ENCODE measurements at places on chromosomes 1 and 21.

- DNase-seq, result no peak
Measured at GRCh38 chr1:165854101-165854845, 26.9 kb downstream of the UCK2 start.

GRCh38 chr1:180615493-180616290 is 16.1 kb upstream of the XPR1 start:
- no peak for DNase-seq

- DNase-seq, result no peak
Measured at GRCh38 chr1:215273838-215274516, 191.4 kb downstream of the KCNK2 start.

- no peak for DNase-seq
Measured at GRCh38 chr1:228003461-228004330, 3.1 kb upstream of the WNT3A start.

DNA sequence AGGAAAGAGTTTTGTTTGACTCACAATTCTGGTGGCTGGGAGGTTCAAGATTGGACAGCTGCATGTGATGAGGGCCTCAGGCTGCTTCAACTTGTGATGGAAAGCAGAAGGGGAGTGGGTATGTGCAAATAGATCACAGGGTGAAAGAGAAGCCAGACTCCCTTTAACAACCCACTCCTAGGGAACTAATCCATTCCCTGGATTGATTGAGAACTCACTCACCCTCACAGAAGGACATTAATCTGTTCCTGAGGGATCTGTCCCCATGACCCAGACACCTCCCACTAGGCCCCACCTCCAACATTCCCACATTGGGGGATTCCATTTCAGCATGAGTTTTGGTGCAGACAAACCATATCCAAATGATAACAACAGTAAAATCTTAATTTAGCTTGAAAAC is 25.6 kb downstream of the UBE2T start:
- DNase-seq, result no peak

DNA sequence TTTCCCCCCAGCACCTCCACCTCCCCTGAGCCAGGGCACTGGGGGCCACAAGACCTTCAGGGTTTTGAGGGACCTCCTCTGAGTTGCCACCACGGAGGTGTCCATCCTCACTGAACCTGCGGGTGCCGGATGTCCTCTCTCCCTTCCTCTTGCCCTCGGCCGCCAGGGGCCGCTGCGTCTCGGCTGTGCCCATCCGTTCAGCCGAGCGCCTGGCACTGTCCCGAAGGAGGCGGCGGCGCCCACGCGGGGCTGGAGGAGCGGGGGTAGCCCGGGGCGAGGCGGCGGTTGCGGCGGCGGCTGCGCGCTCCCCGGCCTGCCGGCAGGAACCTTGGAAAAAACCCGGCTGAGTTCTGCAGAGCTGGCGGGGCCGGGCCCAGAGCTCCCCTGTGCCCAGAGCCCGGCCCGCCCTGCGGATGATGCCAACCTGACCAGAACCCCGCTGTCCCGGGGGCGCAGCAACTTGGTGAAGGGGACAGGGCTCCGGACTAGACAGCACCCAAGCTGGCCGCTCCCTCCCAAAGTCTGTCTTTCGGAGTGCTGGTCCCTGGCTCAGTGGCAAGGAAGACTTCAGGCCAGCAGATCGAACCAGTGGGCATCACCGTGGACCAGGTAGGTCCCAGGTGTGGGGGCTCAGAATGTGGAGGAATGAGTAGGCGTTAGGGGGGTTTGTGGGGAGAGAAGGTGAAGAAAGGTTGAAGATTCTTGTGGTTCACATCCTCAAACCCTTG is 3.7 kb upstream of the PPM1J start:
- peak; percentile 83 for DNase-seq

DNA sequence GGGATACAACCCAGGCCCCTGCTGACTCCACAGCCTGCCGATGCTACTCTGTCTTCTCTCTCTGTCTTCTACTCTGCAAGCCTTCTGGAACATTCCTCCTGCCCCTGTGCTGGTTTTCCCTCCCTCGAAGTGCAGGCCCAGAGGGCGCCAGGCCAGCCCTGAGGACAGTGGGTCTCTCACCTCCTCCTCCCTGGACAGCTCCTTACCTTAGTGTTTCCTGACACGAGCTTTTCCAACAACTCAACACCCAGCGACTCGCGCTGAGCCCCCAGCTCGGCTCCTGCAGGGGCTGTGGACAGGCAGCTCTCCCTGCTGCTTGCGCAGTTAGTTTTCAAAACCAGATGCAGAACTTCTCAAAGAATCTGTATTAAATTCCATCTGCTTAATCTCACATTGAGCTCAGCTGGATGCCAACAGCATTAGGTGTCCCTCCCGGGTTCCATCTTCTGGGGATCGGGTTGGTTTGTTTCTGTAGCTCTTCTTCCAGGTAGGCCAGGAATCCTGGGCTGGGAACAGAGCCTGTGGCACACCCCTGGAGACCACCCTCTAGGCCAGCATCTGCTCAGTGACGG is 54.2 kb downstream of the PTPRU start:
- DNase-seq, result no peak

DNA sequence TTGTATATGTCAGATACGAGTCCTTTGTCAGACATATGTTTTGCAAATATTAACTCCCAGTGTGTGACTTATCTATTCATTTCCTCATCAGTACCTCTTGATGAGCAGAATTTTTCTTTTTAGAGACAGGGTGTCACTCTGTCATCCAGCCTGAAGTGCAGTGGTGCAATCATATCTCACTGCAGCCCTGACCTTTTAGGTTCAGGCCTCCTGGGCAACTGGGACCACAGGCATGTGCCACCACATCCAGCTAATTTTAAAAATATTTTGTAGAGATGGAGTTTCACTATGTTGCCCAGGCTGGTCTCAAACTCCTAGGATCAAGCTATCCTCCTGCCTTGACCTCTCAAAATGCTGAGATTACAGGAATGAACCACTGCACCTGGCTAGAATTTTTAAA is 93.0 kb downstream of the HLCS start:
- DNase-seq, result no peak

Measured in HEK293T (cell line).